Kidney epithelial cell (primary cell): ENCODE measurements at places on chromosomes 11 and 22.

- DNase-seq: peak; percentile 38
Measured at GRCh38 chr11:17972987-17973386, 39.9 kb downstream of the SERGEF start.

DNA sequence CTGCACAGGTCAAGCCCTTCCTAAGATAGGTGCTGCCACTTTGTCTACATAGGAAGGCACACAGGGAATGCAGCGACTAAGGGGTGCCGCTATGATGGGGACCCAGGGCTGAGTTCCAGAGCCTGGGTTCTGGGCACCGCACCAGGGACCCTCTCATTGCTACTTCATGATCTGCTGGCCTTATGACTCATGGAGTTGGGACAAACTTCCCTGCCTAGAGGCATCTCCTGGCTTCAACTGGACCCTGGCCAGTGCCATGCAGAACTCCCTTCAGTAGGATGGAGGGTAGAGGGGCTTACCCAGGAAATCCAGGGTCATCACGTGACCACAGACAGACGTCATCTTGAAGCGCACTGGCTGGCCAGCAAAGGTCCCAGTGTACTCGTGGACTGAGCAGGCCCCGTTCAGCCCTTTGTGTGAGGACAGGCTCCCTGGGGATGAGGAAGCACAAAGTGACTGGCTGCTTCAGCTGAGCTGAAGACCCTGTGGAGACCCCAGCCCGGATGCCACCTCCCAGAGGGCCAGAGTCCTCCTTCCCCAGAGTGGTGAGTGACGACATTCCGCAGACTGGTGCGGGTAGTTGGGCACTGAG is 8.4 kb downstream of the TOP3B start:
- DNase-seq: no peak

DNA sequence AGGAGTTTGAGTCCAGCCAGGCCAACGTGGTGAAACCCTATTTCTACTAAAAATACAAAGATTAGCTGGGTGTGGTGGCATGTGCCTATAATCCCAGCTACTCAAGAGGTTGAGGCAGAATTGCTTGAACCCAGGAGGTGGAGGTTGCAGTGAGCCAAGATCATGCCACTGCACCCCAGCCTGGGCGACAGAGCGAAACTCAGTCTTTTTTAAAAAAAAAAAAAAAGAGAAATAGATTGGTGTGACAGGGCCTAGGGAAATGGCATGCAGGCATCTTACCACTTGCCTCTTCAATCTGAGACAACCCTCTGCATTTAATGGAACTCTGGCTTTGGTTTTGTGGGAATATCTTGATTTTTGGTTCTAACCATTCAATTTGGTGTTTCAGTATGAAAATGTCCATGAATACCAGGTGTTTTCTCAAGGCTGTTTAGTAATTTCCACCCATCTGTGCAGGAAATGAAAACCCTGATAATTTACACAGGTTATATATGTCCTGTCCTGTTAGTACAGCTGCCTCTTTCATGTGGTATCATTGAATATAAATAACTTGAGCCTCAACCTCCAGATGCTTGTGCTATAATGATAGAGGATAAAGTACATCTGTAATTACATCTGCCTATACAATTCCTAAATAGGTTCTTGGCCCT is 8.4 kb downstream of the XBP1 start:
- DNase-seq: no peak

DNA sequence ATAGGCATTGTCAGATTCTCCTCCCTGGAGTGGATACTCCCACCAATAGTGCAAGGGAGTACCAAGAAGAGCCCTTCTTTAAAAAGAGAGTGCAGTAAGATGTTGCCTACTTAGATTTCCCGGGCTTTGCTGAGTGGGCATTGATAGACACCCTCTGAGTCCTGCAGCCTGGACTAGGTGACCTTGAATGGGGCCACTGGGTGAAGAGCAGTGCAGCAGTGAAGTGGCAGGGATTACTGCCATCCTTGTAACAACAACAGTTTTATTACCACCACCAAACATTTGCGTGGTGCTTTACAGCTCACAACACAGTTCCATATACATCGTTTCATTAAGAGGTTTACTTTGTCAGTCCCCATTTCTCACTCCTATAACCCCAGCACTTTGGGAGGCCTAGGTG is 59.4 kb downstream of the MICAL2 start:
- no peak for DNase-seq

DNA sequence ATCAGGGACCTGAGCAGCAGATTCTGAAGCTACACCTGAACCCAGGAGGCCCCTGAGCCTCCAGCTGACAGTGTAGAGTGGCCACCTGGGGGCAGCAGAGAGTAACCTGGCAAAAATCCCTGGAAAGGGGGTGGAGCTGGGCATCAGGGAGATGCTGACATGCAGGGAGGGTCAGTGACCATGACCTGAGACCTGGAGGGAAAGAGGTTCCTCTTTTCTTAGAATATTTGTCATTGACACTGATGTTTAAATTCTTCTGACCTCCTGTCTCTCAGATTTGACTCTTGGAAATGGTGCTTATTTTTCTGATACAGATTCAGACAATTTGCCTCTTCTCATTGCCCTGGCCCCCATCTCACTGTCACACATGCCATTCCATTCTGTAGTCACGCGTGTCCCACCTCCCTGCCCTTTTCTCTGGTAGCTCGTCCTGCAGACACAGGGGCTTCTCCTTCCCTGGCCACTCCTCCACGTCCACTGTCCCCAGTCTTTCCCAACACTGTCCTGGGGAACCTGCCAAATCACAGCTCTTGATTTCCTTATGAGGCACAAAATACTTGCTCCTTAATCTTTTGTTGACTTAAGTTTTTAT is 117.2 kb upstream of the IGLL5 start:
- no peak for DNase-seq

DNA sequence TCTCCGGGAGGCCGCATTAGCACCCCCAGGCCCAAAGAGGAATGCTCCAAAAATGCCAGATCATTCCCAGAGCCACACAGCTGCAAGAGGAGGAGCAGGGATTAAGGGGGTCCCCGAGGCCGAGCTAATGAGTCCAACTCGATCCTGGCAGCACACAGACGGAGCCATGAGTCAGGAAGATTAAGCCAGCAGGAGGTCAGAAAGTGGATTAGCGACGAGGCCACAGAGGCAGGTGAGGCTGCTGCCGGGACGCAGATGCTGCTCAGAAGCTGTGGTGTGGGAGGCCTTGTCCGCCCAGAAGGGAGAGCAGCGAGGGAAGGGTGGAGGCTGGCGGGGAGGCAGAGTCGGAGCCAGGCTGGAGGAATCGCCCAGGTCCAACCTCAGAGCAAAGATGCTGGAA is 120.5 kb downstream of the SHANK2 start:
- no peak for DNase-seq

GRCh38 chr11:9754010-9754471 is 90.2 kb downstream of the SWAP70 start:
- no peak for DNase-seq

- DNase-seq: no peak
Measured at GRCh38 chr11:132971351-132971750, 561.0 kb downstream of the OPCML start.

DNA sequence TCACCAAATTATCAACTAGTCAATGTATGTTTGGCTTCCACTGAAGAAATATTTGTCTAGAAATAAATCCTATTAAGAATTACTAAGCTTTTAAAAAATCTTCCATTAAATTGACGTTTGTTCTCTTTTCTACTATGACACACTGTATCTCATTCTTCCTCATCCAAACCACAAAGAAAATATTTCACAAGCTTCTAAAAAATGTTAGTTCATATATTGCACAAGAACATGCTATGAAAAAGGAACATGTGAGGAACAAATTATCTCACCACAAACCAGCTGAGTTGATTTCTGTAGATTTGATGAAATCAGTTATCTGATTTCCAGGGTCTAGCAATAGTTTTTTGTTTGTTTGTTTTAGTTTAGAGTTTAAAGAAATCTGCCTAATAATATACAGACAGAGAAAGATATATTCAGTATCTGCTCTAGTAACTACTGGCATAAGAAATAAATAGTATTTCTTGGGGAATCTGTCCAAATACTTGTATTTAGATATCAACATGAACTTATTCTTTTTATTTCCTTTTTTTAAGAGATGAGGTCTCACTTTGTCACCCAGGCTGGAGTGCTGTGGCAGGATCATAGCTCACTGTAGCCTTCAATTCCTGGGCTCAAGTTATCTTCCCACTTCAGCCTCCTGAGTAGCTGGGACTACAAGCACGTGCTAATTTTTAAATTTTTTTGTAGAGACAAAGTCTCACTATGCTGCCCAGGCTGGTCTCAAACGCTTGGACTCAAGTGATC is 161.7 kb downstream of the ATG16L2 start:
- DNase-seq: peak; percentile 18

GRCh38 chr22:22810018-22810427 is 77.6 kb upstream of the IGLL5 start:
- no peak for DNase-seq

GRCh38 chr22:40203572-40203971 is 25.8 kb downstream of the TNRC6B start:
- DNase-seq: no peak

DNA sequence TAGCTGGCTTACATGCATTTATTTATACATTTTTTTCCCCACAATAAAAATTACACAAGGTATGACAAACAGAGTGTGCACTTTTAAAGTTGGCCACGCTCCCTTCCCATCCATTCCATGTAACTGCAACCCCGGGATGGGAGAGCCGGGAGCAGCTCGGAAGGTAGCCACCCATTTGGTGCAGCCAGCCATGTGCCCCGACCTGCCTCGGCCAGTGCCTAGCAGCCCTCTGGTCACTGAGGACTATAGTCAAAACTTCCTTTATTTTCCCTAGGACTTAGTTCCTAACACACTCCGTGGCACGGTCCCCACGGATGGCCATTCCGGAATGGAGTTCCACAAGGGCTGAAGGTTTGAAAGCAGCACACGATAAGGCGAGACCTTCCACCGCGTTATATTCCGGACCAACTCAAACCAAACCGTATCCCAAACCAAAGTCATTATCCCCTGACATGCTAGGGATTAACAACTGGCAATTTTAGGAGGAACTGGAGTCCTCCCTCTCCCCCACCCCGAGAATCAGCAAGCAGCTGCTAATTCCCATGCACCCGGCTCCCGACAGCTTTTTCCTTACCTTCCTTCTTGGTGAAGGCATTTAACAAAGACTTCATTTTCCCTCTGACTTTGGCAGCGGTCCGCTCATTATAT is 426.4 kb downstream of the SHANK2 start:
- DNase-seq: no peak

DNA sequence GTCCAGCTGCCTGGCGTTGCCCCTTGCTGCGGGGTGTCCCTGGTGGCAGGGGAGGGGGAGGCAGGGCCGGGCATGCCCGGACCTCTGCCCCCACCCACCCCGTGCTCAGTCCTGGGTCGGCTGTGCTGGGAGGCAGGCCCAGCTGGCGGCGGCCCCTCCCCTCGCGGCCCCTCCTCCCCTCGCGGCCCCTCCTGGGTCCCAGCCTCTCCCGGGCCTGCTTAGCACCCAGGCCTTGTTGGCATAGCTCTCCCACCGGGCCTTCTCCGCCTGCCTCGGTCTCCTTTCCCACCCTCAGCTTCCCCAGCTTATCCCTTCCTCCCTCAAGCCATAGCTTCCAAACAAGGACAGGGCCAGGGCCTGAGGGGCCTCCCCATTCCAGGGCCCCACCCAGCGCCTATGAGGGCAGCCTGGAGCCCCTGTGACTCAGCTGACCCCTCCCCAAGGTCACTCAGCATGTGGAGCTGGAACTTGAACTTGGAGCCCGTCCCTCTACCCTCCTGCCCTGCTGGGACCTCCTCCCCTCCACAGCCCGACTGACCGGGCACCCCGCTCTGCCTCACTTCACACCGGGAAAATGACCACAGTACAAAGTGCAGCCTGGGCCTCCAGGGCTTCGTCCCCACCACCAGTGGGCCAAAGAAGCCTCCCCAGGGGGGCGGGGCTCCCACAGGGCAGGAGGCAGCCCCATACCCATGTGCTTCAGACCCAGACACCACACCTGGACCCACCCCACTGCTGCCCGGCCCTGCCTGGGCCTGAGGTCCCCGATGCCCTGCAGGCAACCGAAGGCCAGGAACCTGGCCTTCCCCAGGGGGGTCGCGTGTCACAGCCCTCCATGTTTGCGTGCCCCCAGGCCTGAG is 1.2 kb downstream of the EPS8L2 start:
- no peak for DNase-seq

DNA sequence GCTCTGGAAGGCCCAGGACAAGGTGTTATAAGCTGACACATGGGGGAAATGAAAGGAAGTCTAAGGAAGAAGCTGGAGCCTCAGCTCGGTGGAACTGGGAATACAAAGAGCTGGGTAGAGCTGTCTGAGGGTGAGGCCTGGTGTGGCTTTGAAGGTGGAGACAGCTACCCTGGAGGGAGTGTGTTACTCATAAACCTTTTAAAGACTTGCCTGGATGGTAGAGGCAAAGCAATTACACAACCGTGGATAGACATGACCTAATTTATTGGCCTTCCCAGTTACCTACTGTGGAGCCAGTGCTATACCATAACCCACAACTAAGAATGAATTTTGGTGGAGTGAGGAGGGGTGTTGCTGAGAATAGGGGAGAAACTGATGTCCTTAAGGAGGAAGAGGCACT is 22.6 kb downstream of the EXPH5 start:
- DNase-seq: no peak

- DNase-seq: no peak
Measured at GRCh38 chr22:50018608-50019285, 6.2 kb upstream of the IL17REL start.

GRCh38 chr11:132278801-132279574 is 908.6 kb downstream of the NTM start:
- DNase-seq: no peak

DNA sequence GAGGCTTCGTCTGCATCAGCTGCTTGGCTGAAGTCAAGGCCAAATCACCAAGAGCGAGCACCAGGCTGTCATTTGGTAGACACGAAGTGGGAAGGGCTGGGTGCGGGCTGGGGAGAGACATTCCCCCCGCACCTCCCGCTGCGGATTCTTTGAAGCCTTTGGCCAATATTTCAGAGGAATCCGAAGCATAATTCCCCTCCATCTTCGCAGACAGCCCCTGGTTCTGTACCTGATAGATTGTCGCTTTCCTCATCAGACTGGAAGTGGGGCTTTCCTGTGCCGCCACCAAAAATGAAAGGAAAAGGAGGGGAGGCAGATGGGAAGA is 15.3 kb downstream of the BLID start:
- DNase-seq: no peak

GRCh38 chr11:83852775-83853442 is 566.7 kb upstream of the CCDC90B start:
- no peak for DNase-seq

GRCh38 chr11:1839924-1840779 is 1.4 kb downstream of the TNNI2 start:
- DNase-seq: no peak

DNA sequence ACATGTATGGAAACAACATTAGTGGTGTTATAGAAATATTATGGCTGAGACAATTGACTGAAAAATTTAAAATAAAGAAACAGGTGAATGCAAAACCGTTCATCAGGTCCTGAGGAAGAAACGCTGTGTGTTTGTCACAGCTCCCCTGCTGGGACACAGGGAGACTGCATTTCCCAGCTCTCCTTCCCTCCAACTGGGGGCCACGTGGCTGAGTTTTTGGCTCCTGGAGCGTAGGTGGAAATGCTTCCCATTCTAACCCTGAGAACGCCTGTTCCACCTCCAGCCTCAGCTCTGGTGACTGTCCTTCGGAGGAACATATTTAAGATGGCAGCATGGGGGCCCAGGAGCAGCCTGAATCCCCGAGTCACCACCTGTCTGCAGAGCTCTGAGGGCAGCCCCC is 398.6 kb downstream of the BRD1 start:
- DNase-seq: no peak
